ENCODE measurements at places on chromosomes 12 and 14.
A peak's percentile ranks its signal among the peaks of the same experiment; 100 is the strongest.

- no peak for DNase-seq
Observed at GRCh38 chr12:121181181-121181580, 28.7 kb upstream of the P2RX4 start.

- no peak for DNase-seq
Observed at GRCh38 chr12:121003650-121004049, 12.6 kb downstream of the C12orf43 start.

DNA sequence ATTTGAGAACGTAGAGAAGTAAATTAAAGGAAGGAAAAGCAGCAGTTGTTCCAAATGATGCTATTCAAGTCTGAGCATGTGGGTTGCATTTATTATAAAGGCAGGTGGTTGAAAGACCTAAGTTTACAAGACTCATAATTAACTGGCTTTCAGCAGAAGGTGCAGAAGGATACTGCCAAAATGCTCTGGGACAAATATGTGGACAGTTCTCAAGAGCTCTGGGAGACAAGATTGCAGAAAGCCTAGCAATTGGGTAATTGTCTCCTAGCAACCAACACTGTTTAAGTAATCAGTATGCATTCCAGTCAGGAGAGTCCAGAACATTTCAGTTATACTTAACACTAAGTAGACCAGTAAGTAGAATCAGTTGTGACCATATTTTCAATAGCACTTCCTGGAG lies 131.5 kb downstream of the GPR135 start:
- no peak for DNase-seq

GRCh38 chr14:86168371-86168770 lies 638.4 kb downstream of the FLRT2 start:
- DNase-seq: no peak

DNA sequence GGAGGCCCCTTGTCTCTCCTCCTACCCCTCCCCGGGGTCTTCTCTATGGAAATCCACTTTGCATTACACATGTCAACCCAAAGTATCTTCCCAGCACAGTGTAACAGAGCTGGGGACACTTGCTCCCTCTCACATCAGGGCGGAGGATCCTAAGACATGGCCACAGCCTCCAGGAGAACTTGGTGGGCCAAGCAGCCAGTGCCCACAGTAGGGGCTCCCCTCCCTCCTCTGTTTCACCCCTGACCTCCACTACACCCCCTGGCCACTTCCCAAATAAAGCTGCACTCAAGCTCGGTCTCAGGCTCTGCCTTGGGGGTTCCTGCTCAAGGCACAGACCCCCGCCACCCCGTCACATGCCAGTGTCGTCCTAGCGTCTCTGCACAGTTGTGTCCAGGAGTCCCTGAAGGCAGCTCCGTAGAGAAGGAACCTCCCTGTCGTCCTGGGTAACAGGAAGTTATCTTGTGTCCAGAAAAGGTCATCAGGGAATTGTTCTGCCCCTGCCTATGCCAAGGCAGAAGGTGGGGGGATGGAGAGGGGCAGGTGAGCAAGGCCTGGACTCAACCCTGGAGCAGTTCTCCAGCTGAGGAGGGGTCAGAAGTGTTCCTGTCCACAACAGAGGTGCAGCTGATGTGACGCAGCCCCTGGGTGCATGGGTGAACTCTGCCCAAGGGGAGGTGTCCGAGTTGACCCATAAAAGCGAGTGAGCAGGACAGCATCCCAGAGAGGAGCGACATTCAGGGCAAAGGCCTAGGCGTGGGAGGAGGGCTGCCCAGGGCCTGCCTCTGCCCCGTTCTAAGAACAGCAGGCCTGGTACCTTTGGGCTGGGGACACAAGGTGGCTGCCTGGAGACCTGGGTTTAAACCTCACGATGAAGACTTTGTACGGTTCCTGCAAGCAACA lies 25.5 kb downstream of the DIO3 start:
- DNase-seq: no peak

DNA sequence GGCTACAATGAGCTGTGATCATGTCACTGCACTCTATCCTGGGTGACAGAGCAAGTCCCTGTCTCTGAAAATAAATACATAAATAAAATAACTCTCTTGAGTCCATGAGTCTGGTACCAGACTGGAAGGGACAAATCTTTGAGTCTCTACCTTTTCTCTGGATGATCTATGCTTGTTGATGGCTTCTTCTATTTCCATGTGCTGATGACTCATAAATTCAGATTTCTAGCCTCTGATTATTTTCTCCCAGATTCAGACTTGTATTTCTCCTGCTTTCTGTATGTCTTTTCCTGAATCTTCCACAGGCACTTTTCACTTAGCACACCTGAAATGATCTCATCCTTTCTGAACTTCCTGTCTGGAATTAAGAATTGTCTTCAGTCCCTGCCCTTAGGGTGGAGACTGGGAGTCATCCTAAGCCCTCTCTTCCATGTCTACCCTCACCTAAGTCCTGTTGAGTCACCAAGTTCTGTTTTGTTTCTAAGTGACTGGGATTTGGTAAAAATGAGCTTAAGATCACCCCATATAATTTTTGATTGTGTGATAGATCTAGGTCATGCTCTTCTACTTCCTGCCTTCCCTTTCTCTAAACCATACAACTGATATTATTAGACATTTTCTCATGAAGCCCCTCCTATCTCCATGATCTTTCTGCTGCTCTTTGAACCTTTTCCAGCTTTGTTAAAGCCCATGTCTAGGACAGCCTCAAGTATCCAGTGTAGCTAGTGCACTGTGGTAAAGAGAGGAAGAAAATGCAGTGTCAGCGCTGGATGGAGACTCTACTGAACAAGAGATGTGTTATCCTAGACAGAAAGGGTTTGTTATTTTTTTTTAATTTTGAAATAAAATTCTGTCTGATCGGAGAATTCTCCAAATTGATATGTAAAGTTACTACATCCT lies 13.1 kb downstream of the AKAP6 start:
- DNase-seq: no peak

- no peak for DNase-seq
Observed at GRCh38 chr14:76810525-76810924, 2.2 kb downstream of the ANGEL1 start.

GRCh38 chr14:54493293-54493692 lies 4.5 kb upstream of the GMFB start:
- DNase-seq: no peak

DNA sequence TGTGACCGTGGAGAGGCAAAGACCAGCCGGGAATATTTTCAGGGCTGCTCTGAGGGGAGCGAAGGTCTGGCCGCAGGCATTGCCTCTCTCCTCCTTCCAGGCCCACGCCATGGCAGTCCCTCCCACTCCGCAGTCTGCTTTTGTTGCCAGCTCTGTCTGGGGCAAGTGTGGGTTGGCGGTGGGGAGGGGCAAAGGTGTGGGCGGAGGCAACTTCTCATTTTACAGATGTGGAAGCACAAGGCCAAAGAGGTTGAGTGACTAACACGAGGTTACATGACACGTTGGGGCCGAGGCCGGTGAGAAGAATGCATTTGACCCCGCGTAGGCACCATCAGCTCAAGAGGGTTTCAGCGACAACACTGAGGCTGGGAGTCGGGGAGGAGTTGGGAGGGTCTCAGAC lies 6.1 kb upstream of the FAIM2 start:
- no peak for DNase-seq

- no peak for DNase-seq
Observed at GRCh38 chr12:62629413-62629812, 162.8 kb downstream of the MON2 start.

DNA sequence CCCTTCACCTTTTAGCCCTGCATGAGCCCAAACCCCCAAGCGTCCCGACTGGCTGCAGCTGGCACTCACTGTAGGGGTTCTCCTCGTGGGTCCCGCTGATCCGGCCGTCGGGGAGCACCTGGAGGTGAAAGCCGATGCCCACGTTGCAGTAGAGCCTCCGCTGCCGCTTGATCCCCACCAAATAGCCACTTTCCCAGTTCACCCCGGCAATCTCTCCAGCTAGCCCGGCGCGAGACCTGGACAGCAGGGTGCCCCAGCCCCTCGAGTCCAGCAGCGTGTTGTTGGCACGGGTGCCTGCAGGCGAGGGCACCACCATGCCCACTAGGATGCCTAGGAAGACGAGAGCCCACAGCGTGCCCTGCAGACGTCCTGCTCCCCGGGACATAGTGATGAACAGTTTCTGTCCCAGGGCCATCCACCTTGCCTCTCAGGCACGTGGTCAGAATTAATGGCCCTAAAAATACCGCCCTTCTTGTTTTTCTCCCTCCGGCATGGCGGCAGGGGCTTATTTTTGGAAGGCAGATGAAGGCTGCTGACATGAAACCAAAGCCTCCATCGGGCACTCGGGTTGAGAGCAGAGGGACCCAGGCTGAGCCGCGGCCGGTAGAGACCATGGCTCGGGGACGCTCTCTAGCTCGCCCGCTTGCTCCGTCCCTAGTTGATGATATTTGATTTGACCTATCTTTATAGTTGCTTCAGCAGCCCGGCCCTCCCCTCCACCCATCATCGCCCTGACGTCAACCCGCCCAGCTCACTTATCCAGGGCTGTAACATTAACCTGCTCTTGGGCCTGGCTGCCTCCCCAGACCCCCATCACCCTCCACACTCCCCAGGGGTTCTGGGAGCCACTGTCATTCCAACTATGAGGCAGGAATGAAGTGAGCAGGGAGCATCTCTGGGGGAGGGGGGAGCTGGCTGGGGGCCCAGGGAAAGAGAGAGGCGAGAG lies at the start of gene FGF6:
TSS of gene FGF6 (minus strand) at position 660 of the 946 bp plus-strand sequence. CDS start at position 415, 245 bp downstream.
- no peak for DNase-seq

DNA sequence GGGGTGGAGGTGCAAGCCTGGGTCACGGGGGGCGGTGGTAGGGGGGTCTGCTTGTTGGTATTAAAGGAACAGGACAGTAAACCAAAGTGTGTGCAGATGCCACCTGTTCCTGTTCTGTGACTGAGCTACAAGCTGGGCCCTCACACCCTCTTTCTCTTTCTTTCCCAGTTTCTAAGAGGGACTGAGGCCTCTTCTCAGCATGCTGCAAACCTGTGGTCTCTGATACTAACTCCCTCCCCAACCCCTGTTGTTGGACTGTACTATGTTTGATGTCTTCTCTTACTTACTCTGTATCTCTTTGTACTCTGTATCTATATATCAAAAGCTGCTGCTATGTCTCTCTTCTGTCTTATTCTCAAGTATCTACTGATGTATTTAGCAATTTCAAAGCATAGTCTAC lies 6.9 kb upstream of the PIP4K2C start:
- no peak for DNase-seq

DNA sequence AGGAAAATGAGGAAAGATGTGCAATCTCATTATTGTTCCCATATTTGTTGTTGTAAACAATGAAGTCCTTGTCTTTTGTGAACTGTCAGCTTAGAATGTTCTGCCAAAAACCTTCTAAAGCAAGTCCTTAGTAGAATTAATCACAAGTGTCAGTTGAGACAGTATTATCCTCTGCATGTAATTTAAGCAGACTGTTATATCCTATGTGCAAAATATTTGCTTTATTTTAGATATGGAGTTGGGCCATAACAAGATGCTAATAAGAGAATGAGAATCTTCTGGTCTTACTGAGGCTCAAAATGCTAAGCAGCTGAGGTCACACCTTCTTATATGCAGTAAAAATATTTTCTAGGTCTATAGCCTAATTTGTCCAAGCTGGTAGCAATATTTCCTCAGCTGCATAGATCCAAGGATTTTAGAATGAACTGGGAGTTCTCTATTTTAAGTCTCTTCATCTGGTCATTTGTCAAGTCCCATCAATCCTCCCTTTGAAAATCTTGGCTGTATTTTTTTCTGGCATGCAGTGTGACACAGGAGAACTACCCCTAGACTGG lies 222.3 kb upstream of the NAV3 start:
- DNase-seq: peak; percentile 35

- no peak for DNase-seq
Observed at GRCh38 chr12:20205854-20206253, 162.5 kb upstream of the PDE3A start.

GRCh38 chr12:45681465-45681864 lies 48.0 kb upstream of the ARID2 start:
- DNase-seq: no peak

GRCh38 chr14:39581474-39581873 lies 149.2 kb upstream of the FBXO33 start:
- DNase-seq: no peak

DNA sequence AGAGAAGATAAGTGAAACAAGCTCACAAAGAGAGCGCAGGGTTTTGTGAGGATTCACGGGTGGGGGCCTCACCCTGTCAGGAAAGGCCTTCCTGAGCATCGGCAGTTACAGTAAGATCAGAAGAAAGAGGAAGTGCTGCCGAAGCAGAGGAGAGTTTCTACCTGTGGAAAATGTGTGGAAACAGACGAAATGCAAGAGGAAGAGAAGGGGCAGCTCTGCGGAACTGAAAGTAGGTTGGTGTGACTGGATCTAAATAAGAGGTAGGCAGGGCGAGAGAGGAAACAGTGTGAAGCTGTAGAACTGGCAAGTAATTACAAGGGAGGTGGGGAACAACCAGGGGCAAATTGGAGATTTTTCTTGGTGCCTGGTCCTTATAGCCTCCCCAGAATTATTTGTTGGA lies 2.6 kb downstream of the GPR68 start:
- DNase-seq: no peak

GRCh38 chr14:67579040-67579439 lies 21.0 kb downstream of the PIGH start:
- DNase-seq: no peak

DNA sequence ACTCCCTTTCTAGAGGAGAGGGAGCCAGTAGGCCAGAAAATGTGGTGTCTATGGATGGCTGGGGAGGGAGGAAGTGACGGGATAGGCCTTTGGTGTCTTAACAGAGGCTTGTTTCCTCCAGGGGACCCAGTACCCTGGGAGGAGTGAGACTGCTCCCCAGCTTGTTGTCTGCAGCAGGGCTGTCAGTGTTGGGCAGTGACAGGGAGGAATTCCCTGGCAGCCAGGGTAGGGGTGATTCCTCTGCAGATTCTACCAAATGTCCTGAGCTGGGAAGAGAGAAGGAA lies 64.0 kb downstream of the GALNT16 start:
- no peak for DNase-seq

DNA sequence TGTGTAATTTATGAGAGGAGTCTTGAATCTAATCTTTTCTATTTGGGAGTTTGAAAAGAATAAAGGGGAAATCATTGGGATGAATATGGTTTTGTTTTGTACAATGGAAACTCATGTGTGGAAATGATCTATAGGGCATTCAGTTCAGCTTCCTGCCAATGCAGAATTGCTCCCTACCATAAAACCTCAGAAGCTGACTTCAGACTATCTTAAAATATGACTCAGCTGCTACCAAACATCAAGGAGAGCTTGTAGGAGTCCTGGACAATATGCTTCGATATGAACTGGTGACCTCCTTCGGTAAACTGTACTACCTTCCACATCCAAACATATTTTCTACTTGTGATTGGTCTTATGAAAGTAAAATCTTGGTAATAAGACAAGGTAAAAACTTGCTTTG lies 160.6 kb downstream of the CAPZA3 start:
- no peak for DNase-seq

DNA sequence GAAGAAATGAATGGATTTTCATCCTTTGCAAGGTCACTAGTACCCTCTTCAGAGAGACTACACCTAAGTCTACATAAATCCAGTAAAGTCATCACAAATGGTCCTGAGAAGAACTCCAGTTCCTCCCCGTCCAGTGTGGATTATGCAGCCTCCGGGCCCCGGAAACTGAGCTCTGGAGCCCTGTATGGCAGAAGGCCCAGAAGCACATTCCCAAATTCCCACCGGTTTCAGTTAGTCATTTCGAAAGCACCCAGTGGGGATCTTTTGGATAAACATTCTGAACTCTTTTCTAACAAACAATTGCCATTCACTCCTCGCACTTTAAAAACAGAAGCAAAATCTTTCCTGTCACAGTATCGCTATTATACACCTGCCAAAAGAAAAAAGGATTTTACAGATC lies 40.8 kb downstream of the SPATA7 start:
- DNase-seq: no peak

- no peak for DNase-seq
Observed at GRCh38 chr12:45411626-45412025, 195.7 kb downstream of the ANO6 start.
